ENCODE measurements at places on chromosomes 3 and 15.

DNA sequence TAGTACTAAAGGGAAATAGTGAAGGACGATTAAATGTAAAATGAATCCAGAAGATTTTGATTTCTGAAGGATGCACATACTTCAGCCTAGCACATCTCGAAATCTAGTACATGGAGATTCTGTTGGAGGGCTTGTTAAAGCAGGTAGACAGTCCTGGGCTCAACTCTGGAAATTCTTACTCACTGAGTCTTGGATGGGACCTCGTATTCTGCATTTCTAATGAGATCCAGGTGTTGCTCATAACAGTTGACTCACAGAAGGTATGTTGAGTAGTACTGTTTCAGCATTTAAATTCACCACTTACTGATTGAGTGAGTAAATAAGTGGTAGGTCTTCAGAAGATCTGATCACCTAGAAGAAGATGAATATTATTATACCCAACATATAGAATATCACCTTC, 623.4 kb upstream of the SGO1 start:
- DNase-seq = no peak

DNA sequence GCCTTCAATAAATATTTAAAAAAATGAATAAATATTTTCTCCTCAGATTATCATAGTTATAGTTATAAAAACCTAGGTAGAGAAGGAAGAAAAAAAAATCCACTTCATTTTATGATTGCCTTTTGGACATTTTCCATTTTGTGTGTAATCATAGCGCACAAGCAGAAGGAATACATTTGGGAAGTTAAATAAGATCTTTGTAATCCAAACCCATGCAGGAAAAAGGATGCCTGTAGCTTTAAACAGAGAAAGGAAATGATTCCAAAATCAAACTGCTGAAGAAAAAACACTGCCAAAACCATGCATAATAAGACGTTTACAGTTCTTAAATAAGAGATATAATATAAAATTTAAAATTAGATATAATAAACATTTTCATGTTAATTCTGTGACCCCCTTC, 7.4 kb upstream of the CCDC54 start:
- DNase-seq = no peak

GRCh38 chr3:40116478-40117177, 192.9 kb upstream of the EIF1B start:
- DNase-seq = no peak

- DNase-seq = no peak
Observed at GRCh38 chr3:180306155-180306554, 269.4 kb upstream of the PEX5L start.

DNA sequence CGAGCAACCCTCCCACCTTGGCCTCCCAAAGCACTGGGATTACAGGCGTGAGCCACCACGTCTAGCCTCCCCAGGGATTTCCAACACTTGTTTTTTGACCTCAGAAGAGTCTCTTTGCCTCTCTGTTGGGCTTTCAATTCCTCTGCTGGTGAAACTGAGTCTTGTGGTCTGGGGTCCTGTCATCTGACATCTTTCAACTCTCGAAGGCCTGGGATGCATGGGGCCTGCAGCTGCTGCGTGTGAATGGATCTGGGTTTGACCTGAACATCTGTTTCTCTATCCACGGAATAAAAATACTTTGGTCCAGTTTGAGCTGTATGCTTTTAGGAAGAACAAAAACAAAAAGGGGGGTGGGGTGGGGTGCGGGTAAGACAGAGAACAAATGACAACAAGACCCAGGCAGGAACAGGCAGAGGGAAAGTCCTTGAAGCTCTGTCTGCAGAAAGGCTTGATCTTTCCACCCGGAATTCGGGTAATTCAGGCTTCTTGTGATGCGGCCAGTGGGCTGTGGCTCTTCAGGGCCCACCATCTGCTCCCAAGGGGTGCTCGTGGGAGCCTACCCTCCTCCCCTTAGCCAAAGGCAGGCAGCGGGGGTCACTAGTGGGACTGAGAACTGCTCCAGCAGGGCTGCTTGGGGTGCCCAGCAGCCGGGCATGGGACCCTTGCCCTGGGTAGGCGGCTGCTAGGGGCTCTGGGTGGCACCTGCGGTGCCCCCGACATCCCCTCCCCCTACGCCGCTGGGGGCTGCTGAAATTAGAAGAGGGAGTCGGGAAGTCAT, 71.5 kb downstream of the SLC12A8 start:
- DNase-seq = no peak

DNA sequence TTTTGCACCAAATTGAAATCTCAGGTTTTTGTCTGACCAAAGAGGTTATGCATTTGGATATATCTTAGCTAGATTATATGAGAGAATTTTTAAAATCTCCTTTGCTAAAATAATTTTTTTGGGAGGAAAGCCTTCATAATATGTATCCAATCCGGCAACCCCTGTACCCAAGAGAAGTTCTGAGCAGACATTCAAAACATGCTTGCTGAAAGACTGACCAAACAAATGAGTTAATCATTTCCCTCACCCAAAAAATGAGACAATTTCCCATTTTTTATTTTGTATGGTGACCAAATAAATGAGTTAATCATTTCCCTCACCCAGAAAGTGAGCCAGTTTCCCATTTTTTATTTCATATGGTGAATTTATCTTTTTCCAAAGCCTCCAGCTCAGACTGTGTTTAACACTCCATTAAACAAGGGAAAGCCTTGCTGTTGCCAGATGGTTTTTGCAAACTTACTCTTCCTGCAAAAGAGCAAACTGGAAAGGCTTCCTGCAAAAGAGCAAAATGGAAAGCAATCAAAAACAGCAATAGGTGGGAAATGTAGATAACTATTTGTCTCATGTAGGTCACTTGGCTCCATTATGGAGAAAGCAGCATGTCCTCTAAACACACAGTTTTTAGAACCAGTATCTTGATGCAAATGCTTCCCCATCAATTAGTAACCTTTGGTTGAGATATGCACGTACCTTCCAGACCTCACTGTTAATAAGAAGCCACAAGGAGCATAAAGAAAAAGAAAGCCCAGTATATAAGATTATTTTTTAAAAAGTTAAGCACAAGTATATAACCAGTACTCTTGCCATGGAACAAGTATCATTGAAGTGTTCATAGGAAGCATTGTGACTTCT, 78.4 kb upstream of the OSTN start:
- no peak for DNase-seq

GRCh38 chr3:93969443-93969842, 4.3 kb downstream of the PROS1 start:
- no peak for DNase-seq

- no peak for DNase-seq
Observed at GRCh38 chr15:100708916-100709315, 106.5 kb downstream of the ASB7 start.

DNA sequence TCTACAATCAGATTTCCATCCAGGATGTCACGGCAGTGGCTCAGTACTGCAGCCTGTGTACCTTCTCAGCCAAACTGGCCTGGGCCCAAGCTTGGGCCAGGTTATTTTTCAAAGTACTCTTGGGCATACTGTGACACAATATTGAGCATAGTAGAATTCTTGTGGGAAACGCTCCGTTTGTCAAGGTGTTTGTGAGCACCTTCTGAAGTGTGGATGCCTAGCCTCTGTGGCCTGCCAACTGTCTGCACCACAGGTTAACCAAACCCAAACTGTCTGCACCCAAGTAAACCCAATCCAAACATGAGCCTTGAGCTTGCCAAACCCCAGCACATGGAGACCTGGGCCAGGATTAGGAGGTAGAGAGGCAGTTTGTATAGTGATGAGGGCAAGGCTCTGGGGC, 25.4 kb downstream of the CTDSPL start:
- no peak for DNase-seq

GRCh38 chr15:71495398-71495780, 315.0 kb upstream of the NR2E3 start:
- DNase-seq = no peak

GRCh38 chr3:185532901-185533300, 19.5 kb downstream of the LIPH start:
- DNase-seq = no peak

- DNase-seq = no peak
Observed at GRCh38 chr3:21533002-21533401, 218.0 kb downstream of the ZNF385D start.

- no peak for DNase-seq
Observed at GRCh38 chr3:135023996-135024658, 229.1 kb downstream of the EPHB1 start.

DNA sequence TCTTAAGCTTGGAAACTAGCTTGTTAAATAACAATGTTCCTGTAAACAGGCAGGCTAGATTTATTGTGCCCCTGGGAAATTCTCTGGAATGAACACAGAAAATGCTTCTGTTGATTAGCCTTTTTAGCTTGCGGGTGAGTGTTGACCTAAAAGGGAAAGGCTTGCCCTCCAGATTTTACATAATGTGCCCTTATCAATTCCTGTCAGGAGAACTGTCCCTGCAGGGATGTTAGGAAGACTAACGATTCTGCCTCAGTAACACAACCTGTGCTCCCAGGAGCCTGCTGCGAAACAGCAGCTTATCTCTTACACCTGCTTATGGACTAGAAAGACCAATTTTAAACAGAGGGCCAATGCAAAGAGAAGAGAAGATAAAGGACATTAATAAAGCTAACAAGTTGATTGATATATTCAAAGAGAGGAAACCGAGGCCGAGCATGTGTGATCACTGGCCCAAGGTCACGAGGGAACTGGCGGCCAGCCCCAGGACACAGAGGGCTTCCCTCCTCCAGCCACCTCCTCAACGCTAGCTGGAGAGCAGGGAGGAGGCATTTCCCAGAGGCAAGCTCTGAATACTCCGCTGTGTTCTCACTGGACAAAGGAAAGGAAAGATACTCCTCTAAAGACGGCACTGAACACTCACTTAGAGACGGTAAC, 48.4 kb upstream of the TJP1 start:
- DNase-seq = no peak

GRCh38 chr3:21345382-21345976, 405.5 kb downstream of the ZNF385D start:
- DNase-seq = no peak

- no peak for DNase-seq
Observed at GRCh38 chr3:128844502-128844901, 34.9 kb upstream of the ACAD9 start.

DNA sequence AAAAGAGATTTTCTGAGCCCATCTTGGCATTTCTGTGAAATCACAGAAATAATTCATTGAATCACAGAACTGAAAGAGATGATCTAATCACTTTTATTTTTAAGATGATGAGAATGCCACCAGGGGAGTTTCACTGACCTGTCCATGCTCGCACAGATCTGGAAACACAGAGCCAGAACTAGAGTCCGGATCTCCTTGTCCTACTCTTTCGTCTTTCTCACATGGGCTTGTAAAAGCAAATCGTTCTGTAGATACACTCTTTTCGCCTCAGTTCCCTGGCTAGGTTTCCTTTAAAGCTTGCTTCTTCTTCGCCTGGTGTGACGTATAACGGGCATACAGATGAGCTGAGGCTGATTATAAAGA, 122.5 kb upstream of the SPRED1 start:
- DNase-seq = no peak

GRCh38 chr15:68209735-68210408, 4.7 kb upstream of the CALML4 start:
- DNase-seq = no peak

DNA sequence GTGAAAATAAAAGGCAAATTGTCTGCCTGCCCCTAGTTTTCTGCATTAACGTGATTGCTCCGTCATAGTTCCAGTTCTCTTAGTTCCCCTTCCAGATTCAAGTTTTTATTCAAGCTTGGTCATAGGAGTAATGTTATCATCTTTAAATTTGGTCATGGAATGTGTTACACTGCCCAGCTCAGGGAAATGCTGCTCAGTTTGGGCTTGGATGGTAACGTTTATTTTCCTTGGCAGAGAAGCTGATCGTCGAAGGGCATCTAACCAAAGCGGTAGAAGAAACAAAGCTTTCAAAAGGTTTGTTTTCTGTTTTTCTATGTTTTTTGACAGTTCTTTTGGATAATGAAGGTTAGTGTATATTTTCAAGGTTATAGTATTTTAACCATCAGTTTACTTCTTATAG, 118.4 kb upstream of the FLNB start:
- no peak for DNase-seq

DNA sequence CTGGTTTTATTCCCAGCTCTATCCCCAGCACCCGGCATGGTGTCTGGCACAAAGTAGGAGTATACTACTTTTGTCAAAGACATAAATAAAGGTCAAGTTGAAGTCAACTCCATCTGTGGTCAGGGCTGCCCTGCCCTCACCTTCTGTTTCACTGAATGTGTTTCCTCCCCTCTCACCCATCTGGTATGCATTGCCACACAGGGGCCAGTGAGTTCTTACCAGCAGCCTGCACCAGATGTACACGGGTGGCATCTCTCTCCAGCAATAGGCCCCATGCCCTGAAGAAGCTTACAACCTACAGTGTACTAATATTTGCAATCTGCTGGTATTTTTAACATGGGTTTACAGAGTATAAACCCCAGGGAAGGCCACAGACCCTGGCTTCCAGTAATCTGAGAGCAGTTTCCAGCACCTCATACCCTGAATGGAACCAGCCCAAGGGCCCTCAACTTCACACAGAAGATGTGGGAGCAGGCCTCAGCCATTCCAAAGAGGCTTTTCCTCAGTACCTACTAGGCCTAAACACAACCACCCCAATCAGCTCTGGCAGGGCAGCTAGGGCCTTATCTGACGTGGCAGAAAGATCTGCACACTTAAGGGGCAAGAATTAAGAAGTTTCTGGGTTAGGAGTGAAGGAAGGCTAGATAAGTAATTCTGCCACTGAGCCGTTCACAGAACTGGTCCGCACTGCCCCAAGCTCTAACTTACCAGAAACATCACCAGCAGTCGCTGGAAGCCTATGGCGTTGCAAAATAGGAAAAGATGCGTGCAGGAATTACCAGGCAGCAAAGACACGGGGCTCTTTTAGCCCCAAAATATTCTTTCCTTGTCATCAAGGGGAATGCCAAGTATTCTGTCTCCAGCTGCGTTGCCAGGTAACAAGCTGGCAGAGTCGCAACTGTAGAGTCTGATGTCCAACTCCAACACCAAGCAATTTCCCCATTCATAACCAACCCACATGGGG, 2.1 kb downstream of the IDH2 start:
- no peak for DNase-seq

GRCh38 chr3:137349557-137350348, 392.0 kb downstream of the IL20RB start:
- DNase-seq = no peak

DNA sequence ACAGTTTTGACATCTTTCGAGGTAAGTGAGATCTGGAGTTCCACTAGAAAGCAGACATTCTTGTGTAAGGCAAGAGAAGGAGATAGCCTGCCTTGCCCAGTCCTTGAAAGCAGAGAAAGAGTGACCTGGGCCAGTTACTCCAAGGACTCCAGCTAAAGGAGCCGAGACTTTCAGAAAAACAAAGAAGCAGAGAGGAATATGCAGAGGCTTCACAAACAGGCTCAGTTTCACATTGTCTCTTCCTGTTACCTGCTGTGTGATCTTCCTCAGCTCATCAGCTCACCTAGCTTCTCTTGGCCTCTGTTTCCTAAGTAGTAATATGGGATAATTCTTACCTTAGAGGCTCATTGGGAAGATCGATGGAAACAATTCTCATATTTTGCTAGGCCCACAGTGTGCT, 81.0 kb downstream of the CDC25A start:
- DNase-seq = no peak

GRCh38 chr3:13135811-13136321, 62.6 kb upstream of the IQSEC1 start:
- DNase-seq = no peak

GRCh38 chr3:150503402-150504099, 42.7 kb downstream of the SERP1 start:
- DNase-seq = no peak

GRCh38 chr15:90607361-90607760, 77.6 kb downstream of the CRTC3 start:
- DNase-seq = peak; percentile 4
